Cerebellar cortex (tissue), 1 donor: ENCODE measurements at places on chromosomes 13 and 19.

DNA sequence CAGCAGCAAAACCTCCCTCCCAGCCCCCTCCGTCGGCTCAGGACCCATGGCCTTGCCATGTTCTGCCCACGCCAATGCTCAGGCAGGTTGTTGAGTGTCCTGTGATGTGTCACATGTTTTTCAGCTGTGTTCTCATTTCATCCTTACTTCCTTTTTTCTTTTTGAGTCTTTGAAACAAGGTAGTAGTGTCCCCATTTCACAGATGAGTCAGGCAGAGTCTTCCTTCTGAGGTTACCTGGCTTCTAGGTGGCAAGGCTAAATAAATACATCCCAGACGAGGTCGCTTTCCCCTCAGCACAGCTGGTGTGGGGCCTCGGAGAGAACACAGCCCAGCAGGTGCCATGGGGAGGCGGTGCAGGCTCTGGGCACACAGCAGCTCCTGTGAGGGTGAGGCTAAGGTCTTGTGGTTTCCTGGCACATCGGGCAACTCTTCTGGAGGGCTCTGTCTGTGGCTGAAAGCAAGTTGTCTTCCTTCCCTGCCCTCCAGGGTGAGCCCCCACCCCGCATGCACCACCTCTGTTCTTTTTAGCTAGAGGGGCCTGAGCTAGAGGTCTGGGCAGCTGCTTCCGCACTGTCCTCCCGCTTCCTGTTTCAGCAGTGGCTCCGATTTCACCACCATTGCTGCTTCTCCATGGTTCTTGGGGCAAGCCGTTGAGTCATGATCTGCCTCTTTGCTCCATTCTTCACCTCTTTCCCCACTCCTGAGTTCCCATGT is 15.1 kb downstream of the PRAM1 start:
- no peak for DNase-seq

DNA sequence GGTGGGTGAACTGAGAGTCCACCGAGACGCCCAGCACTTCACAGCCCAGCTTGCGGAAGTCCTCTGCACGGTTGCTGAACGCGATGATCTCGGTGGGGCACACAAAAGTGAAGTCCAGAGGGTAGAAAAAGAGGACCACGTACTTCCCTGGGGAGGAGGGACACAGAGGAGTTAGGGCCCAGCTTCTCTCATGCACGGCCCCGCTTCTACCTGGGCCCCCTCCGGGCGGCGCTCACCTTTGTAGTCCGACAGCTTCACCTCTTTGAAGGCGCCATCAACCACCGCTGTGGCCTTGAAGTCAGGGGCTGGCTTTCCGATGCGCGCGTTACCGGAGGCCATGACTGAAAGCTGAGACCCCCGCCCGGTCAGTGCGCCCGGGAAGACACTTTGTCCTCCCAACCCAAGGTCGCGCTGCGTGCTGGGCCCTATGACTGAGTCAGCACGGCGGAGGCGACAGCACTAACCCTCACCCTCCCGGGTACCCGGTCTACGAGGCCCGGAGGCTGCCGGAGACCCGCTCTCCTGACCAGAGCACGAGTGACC is 606 bp downstream of the PRDX2 start:
- peak; percentile 14 for DNase-seq

GRCh38 chr13:26920614-26921355 is 160.2 kb upstream of the GPR12 start:
- no peak for DNase-seq

DNA sequence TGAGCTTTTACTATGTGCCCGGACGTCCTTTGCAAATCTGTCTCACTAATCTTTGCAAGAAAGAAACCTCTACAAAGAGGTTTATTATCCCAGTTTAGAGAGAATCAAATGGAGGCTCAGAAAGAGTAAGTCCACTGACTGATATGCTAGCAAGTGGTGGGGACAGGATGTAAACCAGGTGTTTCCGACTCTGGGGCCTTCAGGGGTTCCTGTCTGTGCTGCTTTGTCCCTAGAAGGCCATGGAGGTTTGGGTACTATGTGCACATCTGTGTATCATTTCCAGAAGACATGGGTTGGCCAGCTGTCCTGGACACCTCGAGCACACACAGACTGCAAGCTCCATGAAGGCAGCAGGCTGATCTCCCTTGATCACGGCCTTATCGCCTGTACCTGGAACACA is 1.2 kb upstream of the KPTN start:
- no peak for DNase-seq

DNA sequence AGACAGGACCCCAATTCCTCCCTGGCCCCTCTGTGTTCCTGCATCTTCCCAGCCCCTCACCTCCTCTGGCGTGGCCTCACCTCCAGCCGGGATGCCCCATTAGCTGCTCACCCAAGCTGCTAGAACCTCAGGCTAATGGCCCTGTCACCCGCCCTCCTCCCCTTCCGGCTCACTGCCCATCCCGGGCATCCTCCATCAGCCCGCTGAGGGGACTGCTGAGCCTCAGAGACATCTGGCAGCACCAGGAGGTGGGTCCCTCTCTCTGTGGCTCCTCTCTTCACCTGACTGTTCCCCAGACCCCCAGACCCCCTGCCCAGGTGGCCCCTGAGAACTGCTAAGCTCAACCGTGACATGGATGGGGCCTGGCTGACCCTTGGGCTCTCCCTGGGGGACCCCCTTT is 2.9 kb downstream of the FFAR1 start:
- no peak for DNase-seq

DNA sequence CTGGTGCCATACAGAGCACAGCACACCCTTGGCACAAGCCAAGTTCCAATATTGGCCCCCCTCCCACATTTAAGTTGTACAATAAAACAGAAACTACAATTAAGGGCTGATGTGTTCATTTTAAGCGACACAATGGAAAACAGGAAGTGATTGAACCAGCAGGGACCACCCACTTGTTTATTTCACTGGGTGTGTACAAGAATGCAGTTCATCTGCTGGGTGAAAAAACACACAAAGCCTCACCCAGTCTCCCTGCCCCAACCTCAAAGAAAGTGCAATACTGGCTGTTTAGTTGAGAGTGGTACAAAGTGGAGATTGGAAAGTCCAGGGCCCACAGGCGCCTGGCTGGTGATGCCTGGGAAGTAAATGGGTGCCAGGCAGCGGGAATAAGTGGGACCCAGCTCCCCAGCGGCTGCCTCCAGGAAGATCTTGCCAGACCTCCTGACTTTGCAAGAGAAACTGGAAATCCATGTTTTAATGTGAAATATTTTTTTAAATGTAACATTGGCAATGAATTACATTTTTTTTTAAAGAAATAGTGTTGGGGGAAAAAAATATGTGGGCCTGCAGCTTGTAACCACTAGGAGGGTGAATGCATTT is 322.1 kb downstream of the ZNF536 start:
- no peak for DNase-seq

GRCh38 chr19:18852648-18853047 is 20.9 kb downstream of the UPF1 start:
- no peak for DNase-seq

DNA sequence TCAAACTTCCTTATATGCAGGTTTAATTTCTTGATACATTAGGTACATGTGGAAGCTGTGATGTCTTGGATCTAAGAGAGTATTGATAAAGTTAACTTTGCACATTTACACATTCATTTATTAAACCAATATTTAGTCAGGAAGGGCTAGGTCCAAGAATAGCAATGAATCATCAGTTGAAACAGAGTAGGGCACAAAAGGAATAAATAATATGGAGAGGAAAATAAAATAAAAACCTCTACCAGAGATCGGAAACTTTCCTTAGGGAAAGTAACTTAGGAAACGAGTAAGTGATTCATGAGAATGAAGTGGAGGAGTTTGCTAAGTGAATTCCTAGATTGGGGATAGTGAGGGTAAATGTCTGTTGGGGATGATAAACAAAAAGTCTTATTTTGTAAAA is 259.4 kb upstream of the DACH1 start:
- DNase-seq, result no peak

DNA sequence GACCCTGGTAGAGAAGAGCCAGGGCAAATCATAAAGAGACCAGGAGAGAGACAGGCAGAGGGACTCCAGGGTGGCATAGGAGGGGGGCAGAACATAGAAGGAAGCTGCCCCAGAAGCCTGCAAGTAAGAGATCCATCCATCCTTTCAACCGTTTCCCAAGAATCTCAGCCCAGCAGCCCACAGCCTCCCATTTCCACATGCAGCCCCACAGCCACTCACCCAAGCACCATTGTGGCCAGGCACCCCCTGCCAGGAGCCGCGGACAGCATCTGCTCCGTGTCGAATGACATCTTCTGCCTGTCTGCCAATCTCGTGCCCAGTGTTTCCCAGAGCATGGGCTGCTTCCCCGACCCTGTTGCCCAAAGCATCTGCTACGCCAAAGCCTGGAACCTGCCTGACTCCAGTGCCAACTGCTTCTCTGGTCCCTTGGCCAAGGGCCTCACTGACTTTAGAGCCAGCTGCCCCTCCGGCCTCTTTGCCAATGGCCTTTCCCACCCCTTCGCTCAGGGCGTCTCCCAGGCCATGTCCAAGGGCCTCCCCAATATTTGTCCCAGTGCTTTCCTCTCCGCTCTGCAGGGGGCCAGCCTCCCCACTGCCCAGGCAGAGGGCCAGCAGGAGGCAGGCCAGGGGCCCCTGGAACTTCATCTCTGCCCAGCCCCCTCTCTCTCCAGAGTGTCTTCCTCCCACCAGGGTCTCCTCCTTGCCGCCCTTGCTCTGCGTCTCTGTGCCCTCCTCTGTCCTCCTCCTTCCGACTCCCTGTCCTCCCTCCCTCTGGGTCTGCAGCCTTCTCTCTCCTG is 420 bp downstream of the DMKN start:
- no peak for DNase-seq

DNA sequence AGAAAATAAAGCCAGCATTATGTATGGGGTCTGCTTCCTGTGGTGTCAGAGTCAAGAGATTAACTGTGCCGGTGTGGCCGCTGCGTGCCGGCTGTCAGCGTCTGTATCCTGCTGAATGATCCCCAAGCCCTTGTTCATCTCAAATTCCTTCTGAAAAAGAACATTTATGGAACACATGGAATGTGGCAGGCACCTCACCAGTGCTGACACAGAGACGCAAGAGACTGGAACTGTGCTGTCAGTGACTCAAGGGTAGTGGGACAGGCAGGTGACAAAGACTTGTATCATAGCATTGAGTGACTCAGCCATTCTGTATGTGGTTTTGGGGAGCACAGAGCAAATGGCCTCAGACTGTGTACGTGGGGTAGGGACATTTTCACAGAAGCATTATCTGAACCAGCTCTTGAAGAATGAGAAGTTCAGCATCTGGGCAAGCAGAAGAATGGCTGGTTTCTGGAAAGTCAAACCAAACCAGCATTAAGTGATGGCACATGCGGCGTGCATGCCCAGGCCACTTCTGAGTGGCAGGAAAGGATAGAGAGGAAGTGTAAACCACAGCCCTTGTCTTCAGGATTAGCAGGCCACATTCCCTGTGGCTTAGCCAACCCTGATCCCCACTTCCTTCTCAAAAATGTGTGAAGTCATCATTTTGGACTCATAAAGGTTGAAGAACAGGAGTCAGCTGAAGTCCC is 54.0 kb upstream of the IRS2 start:
- DNase-seq, result no peak

- no peak for DNase-seq
These were observed 302.2 kb downstream of the EFNB2 start for GRCh38 chr13:106233134-106233735.

DNA sequence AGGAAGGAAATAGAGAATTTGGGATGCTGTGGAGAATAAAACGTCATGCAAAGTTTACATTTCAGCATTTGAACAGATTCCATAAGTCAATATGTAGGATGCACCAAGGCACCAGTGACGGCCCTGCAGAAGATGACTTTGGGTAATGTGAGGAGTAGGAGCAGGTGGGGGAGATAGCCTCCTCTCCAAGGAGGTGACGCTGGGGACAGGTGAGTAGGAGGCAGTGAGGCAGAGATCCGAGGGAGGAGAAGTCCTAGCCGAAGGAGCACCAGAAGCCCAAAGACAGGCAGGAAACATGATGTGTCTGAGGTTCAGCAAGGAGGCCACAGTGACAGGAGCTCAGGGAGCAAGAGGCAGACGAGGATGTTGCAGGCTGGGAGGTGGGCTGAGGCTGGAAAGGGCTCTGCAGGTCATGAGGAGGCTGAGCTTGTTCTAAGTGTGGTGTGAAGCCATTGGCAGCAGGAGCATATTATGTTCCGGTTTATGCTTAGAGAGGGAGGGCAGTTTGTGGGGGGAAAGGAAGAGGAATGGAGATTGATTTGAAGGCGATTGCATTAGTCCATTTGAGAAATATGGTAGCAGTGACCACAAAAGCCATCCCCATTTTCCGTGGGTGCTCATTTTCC is 55.7 kb upstream of the C1QTNF9 start:
- DNase-seq, result no peak

DNA sequence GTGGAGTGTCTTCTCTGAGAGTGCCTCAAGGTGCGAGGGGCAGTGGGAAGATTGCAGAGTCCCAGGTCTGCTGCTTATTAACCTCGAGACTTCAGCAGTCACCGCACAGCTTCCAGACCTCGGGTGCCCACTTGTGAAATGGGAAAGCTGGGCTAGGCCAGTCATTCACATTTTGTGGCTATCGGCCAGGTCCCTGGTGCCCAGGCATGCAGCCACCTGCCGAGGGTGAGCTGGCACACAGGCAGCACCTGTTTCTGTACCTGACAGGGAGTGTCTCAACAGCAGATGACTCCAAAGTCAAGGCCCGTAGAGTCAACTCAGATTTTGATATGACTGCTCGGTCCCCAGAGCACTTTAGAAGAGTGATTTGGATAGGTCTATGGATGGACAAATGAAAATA is 21.9 kb downstream of the UQCRFS1 start:
- DNase-seq, result no peak

DNA sequence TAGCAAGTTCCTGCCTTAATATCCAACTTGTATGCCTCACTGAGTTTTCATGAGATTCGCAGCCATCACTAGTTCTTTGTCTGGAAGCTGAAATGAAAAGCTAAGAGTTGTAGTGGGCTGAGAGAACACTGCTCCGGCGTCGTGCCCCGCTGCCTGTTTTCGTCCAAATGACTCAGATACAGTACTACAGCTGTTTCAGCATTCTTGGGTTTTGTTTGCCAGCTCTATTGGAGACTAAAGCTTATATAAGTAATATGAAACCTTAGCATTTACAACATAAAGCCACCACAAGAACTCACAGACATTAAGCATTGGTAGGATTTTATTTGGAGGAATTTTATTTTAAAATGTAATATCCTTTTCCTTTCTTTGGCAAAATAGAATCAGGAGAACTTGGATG is 299.7 kb downstream of the DLEU7 start:
- no peak for DNase-seq

- DNase-seq, result no peak
These were observed 111.5 kb downstream of the DNAJC15 start for GRCh38 chr13:43134868-43135267.
